A172 (cell line): ENCODE measurements at places on chromosomes 2 and 18.
A peak's percentile ranks its signal among the peaks of the same experiment; 100 is the strongest.

GRCh38 chr2:51424418-51424817, 392.5 kb upstream of the NRXN1 start:
- DNase-seq, result peak; percentile 5

- no peak for DNase-seq
Observed at GRCh38 chr18:11783716-11784331, 67.4 kb upstream of the CHMP1B start.

- no peak for DNase-seq
Observed at GRCh38 chr2:26634636-26635230, 6.4 kb downstream of the CIB4 start.

DNA sequence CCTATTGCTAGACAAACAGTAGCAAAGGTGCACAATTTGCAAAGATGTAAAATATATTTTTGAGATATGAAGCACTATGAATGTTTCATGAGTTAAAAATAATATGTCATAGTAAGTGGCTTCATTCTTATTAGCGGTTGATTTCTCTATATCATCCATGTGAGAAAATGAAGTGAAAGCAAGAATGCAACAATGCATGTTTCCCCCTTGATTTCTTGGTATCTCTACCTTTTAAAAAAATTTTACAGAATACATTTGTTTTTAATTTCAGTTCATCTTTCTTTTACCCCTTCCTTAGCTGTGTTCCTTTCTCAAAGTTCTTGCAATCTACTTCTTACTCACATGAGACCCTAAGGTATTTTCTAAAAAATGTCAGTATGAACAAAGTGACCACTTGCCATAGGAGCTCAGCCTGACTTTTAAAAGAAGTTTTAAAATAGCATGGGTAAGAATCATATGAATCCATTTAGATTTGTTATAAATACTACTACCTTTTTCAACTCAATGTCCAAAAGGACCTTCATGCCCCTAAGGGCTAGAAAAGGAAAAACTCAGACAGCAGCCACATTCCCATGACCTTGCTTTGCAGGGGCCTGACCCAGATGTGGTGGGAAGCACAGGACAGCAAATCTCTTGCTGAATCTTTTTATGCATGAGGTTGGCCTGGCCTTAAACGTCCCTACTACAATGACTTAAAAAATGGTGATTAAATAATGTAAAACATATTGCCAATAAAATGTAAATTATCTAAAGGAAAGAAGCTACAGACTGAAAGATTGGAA, 14.8 kb upstream of the SLC38A11 start:
- DNase-seq, result no peak

DNA sequence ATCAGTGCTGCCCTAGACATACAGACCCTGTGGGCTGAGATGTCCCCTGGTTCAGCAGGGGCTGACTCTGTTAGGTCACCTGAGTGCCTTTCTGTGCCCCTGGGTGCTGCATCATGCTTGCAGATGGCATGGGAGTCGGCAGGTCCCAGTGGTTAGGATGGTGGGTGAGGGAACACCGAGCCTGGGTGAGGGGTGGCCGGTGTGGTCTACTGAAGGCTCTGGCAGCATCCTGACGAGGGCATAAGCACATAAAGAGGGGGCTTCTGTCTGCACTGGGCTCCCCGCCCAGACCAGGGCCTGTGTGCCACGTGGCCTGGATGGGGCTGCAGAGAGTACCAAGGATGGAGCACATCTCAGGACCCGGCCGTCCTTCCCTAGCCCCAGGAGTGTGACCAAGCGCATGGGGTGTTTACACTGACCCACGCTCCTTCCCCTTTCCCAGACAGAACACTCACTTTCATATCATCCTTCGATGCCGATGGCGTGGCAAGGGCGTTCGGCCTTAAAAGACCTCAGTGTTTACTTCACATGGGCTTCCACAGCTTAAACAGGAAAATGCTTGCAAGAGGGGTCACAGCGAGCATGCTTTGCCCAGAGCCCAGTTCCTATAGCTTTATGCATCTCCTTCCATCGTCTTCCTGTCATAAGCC, 115.1 kb downstream of the STPG4 start:
- no peak for DNase-seq

GRCh38 chr2:195368249-195369217, 288.5 kb upstream of the SLC39A10 start:
- DNase-seq, result no peak

GRCh38 chr18:8726281-8726680, 20.9 kb downstream of the MTCL1 start:
- no peak for DNase-seq

GRCh38 chr2:223306371-223306770, 254.4 kb downstream of the KCNE4 start:
- peak; percentile 41 for DNase-seq

- no peak for DNase-seq
Observed at GRCh38 chr2:143870696-143871095, 649.2 kb downstream of the ZEB2 start.

DNA sequence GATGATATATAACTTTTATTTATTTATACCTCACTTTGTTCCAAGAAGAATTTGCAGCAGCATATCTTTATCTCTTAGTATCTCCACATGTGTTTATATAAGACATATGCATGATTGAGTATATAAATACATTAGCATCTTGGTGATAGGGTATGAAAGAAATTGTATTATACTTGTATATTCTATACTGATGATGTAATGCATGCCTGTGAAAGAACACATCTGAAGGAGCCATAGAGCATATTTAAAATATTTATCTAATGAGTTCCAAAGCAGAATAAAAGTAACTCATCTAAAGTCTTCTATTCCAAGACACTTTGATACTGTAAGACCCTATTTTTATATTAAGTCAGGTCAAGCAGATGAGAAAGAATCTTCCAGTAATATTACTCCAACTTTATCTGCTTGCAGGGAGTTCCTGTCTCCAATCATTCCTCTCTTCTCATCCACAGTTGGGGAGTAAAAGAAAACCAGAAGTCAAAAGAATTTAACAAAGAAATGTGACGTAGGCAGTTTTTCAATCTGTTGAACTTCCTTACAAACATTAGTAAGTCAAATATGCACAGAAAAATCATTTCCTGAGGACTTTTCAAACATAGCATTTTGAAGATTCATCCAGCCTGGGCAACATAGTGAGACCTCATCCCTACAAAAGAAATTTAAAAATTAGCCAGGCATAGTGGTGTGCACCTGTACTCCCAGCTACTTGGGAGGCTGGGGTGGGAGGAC, 76.7 kb downstream of the DTNB start:
- DNase-seq, result no peak

GRCh38 chr2:134433979-134434378, 180.1 kb downstream of the MGAT5 start:
- no peak for DNase-seq

DNA sequence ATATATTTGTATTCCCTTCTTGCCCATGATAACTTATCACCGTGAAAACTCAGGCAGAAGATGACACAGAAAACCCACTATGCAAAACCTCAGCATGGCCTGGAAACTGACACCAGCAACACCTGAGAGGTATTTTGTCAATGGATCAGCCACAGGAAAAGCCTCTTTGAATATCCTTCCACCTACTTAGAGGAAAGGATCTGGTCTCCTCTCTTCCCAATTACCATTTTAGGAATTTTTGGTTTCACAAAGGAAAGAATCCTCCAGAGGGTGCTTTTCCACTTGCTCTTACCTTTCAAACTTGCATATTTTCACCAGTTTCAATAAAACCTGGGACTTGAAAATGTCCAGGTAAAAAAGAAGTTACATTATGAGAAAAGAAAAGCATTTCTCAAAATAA, 20.0 kb upstream of the MEIS1 start:
- DNase-seq, result no peak

DNA sequence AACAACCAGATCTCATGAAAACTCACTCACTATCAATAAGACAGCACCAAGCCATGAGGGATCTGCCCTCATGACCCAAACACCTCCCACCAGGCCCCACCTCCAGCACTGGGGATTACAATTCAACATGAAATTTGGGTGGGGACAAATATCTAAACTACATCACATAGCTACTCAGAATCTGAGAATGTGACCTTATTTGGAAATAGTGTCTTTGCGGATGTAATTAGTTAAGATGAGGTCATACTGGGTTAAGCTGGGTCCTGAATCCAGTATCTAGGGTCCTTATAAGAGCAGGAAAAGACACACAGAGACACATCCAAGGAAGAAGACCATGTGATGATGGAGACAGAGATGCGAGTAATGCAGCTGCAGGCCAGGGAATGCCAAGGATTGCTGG, 27.5 kb upstream of the REEP1 start:
- no peak for DNase-seq

DNA sequence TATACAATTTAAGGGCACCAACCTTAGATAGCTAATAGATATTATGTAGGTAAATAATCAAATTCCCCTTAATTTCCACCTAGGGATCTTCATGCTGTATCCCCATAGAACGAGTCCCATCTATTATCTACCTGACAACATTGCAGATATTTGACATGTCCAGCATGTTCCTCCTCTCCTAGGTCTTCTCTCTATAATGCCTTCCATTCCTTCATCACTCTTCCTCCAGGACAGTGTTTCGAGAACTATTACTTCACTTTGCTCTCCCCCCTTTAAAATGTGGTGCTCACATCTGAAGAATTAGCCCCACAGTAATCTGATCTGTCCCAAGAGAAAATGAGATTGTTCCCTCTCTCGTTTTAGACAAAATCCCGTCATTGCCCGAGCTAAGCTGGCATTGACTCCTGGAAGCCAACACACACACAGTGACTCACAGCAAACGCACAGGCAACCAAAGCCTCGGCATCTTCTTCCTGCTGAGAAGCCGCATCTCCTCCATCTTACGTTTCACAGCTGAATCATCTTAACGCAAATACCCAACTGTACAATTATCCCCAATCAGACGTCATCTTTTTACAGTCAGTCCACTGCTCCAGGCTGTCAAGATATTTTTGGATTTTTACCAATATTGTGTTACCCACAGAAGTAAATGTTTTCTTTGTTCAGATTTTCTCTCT, 162.9 kb upstream of the AGAP1 start:
- DNase-seq, result peak; percentile 93

- no peak for DNase-seq
Observed at GRCh38 chr2:178247250-178247649, 52.9 kb downstream of the OSBPL6 start.

DNA sequence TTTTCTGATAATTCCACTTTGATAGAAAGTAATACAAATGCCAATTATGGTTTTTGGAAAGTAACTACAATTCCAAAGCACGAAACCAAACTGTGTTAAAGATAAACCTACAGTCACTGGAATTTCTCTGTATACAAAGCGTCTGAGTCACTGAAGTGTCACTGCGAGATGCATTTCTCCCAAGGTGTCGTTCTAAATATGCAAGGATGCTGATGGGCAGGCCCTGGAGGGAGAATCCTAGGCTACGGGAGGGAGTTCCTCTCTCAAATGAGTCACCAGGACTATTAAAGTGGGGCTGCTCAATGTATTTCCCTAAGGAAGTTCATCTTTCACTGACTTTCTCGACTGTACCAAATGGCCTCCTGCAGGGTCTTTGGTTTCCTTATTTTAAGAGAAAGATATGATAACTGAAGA, 163.8 kb upstream of the STK17B start:
- DNase-seq, result peak; percentile 91

GRCh38 chr2:179581605-179582004, 279.8 kb downstream of the ZNF385B start:
- peak; percentile 11 for DNase-seq

- no peak for DNase-seq
Observed at GRCh38 chr2:239595726-239596125, 194.9 kb upstream of the HDAC4 start.

DNA sequence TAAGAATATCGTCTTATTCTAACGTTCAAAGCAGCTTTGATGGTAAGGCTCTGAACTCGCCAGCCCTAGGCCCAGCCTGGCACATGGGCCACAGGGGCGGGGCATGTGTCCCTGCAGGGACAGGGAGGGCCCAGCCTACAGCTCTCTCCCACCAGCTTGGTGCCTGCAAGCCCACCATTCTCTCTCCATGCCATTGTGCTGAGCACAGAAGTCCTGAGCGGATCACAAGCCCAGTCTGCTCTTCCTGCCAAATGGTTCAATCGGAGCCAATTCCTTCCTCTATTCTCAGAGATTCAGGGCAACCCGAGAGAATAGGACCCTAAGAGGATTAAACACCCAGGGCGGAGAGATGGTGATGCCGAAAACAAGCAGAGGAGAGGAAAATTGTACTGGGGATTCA, 50.3 kb upstream of the APCDD1 start:
- DNase-seq, result no peak

- no peak for DNase-seq
Observed at GRCh38 chr2:59959944-59960343, 593.5 kb downstream of the BCL11A start.

DNA sequence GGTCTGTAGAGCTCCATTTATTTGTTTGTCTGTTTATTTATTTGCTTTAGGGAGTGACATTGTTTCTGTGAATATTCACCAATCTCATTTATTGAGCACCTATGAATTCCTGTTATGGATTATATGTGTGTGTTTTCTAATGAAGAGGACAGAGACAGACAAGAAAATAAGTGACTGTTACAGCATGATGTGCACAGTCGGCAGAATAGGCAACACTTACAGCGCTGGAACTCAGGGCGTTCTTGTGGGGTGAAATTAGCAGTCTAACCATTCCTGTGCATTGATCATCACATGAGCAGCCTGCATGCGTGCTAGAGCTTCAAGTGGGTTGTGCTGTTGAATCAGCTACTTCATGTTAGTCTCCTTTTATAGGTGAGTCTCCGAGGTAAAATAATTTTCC, 960.7 kb downstream of the SLC4A3 start:
- DNase-seq, result no peak

DNA sequence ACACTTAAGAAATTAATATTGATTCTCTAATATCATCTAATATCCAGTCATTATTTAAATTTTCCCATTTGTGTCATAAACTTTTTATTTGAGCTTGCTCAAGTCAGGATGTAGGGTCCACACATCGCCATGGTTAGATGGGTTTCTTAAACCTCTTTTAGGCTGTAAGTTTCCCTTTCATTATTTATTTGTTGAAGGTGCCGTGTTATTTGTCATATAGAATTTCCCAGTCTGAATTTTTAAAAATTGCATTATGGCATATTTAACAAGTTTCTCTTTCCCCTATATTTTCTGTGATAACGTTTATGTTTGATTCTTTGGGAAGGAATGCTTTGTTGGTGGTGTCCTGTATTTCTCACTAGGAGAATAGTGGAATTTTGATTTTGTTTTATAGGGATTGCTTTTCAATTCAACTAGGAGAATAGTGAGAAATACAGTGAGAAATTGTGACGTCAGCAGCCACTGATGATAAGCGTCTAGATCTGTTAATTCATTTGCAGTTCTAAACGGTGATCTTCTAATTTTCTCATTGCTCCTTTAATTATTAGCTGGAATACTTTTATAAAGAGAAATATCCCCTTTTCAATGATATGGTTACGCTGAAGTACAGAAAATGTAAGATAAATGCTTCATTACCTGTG, 44.6 kb upstream of the AAK1 start:
- DNase-seq, result no peak

DNA sequence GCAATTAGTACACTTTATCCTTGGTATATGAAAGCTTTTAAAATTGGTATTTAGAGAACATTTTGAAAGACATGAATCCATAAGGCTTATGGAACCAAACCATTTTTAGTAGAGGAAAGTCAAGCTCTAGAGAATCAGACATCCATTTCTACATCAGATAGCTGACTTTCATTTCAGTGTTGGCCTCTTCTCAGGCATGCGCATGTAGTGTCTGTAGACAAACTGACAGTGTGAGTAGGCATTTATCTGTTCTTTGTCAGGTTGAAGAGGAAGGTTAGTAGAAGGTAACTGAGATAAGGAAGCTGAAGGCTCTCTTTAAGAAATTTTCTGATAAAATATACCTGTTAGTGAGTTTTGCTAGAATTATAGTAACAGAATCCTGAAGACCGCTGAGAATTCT, 221.9 kb upstream of the SIX3 start:
- no peak for DNase-seq
